GOT3 (cell line): ENCODE measurements at places on chromosomes 16 and 17.

- no peak for DNase-seq
These were observed 11.5 kb upstream of the TMEM106A start for GRCh38 chr17:43200127-43200526.

DNA sequence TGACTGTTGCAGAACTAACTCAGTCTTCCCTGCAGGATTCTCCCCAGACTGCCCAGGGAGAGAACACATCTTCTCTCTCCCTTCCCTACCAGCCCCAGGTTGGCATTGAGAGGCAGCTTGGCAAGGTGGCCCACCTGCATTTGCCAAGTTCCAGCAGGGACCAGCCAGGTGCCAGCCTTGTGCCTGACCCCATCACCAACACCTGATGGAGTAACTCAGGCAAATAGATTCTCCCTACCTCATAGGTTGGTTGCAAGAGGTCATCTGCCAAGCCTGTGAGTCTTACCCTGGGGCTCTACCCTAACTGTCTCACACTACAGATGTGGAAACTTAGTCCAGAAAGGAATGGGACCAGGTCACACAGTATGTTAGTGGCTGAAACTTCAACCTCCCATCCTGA lies 20.4 kb downstream of the BEAN1 start:
- DNase-seq = no peak

DNA sequence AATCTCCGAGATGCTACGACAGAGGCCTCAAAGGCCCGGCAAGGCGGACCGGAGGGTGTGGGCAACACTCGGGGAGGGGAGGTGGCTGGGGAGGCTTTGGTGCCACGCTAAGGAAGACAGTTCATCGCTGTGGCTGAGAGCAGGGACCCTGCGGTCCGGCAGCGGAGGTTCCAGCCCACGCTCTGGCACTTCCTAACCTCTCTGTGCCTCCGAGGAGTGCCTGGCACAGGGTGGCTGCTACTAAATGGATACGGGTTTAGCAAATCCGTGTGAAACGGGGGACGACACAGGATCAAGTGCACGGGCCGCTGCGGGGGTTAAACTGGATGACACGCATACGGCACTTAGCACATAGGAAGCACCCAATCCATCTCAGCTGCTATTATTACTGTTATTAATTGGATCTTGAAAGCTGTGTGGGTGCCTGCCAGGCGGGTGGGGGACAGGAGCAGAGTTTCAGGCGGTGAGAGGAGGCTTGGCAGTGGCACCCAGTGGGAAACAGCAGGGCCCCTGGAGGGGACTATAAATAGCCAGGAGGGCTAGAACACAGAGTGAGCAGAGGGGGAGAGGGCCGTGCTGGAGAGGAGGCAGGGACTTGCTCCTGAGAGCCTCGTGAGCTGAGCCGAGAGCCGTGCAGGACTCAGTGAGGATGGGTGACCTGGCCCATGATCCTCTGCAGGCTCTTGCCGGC lies 45.0 kb downstream of the ABR start:
- DNase-seq = no peak

DNA sequence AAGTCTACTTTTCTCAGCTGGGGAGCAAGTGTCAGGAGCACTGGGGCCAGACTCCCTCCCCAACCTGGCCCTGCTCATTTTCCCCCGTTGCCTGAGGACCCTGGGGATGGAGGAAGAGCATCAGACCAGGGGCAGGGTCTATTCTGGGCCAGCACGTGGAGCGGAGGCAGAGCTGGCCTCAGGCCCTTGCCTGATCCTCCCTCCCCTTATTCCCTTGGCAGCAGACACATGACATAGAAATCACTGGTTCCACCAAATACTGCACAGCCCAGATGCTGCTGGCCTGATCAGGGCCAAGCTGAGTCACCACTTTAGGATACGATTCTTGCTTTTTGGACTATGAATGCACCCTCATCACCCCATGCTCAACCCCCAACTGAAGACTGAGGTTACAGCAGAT lies 15.8 kb upstream of the AGRP start:
- DNase-seq = no peak

DNA sequence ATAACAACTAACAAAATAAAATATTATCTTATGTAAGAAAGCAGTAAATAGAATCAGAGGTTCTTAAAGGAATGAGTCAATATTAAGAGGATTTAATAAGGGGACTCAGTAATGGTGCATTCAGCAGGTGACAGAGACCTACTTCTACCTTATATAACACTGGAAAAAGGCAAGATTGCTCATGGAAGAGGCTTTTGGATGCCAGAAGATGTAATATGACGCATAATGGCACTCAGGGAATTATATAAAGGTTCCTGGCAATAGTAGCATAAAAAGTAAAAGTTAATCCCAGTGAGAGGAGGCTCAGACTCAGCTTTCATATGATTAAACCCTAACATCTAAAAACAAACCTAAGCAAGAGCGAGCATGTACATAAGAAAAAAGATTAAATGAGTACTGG lies 136.0 kb upstream of the NACA2 start:
- no peak for DNase-seq

GRCh38 chr16:31467151-31467773 lies 4.7 kb upstream of the TGFB1I1 start:
- no peak for DNase-seq

GRCh38 chr17:50149417-50150353 lies 792 bp downstream of the PPP1R9B start:
- no peak for DNase-seq

DNA sequence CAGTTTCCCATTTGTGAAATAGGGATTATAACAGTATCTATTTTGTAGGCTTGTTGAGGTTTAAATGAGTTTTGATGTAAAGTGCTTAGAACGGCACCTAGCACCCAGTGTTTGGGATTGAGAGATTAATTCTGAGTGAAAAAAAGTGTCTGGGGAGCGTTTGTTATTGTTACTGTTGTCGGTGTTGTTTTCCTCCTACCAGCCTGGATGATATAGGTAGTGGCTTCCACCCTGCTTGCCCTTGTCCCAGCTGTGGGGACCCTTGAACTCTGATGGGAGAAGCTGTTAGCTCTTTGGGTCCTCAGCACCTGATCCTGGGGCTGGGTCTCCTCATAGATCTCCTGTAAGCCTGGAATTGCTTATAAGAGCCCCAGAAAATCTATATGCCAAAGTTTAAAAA lies 4.9 kb downstream of the FMNL1 start:
- no peak for DNase-seq

GRCh38 chr16:79991969-79992368 lies 391.4 kb upstream of the MAF start:
- no peak for DNase-seq

DNA sequence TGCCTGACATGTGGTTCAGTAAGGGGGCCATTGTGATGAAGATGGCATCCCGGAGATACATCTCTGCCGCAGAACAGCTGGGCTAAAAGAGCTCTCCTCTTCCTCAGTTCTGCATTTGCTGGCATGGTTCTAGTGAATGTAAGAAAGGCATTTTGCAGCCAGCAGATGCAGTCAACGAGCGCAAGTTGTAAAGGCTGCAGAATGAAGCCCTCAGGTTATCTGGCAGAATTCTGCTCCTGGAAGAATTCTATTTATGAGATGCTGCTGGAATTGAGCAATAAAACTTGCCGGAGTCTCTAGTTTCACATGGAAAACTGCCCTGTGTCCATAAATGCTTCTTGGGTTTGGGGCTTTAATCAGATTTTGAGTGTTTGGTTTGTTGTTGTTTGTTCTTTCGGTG lies 176.8 kb upstream of the HSBP1 start:
- no peak for DNase-seq

- no peak for DNase-seq
These were observed 5.5 kb downstream of the IGSF6 start for GRCh38 chr16:21646721-21647561.

DNA sequence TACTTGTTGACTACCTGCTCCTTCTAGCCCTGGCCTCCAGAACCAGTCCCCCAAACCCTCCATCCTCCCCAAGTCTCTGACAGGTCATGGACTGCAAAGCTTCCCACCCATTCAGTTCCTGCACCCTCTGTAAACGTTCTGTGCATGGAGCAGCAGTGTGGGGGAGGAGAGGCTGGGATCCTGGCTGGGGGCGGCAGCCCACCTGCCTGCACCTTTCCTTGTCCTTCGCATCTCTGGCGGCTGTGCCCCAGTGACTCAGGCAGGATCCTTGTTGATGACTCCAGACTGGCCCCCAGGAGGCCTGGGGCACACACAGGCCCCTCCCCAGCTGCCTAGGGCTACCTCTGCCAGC lies 1.6 kb upstream of the PKMYT1 start:
- no peak for DNase-seq
